ENCODE measurements at places on chromosomes 12 and 14. TPM values are rescaled to one million over a fixed set of nuclear protein-coding genes. Genes with fewer than 3 reads are reported as not detected.

GRCh38 chr12:77845831-77846230, 15.1 kb downstream of the NAV3 start:
- no peak for ATAC-seq

DNA sequence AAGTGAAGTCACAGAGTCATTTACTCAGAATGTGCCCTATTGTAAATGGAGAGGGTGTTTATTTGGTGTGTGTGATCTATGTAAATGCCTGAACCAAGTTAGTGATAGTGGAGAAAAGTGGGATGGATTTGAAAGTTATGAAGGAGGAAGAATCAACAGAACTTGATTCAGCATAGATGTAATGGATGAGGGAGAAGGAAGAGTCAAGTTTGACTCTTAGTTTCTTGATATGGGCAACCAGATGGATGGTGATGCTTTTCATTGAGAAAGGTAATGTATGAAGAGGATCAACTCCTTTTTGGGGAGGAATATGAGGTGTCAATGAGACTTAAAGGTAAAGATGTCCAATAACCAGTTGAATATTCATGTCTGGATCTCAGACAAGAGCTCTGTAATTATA, 6.7 kb upstream of the MON2 start:
- ATAC-seq: no peak

DNA sequence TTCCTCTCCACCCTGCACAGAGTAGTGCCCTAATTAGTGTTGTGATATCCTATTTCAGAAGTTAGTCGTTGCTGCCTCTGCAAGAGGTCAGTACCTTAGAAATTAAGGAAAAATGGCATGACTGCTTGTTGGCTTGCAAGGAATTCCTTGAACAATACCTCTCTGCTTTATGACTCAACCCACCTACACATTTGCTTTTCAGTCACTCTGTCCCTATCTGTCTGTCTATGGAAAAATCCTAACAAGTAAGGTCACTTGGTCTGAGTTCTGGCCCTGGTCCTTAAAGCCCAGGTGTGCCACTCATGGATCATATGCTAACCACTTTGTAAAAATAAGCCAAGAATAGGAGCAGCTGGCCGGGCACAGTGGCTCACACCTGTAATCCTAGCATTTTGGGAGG, 116.4 kb upstream of the ATF1 start:
- ATAC-seq: no peak

DNA sequence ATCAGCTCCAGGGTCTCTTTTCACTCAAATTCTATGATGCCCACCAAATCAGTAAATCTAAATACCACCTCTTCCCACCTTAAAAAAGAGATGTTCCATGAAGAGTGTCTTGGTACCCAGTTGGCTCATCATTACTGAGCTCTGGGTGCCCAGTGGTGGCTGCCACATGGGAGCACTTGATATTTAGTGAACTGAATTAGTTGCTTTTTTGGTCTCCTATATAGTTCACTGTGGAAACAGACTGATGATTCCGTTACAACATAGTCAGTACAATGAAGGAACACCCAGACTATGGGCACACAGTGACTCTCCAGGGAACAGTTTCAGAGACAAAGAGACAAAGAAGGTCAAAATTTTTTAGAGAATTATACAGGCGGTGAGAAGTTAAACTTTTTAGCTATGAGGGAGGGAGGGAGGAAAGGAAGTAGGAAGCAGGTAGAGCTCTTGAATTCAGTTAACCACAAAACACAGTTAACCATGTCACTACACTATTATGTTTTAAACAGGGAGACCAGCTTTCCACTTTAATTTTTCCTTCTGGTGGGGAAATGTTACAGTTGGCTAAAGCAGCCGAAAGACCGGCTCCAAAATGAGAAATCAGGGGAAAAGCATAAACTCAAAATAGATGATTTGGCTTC, 14.6 kb upstream of the YY1 start:
- ATAC-seq: no peak

- ATAC-seq: no peak
These were observed 69.9 kb upstream of the AVPR1A start for GRCh38 chr12:63220921-63221320.

DNA sequence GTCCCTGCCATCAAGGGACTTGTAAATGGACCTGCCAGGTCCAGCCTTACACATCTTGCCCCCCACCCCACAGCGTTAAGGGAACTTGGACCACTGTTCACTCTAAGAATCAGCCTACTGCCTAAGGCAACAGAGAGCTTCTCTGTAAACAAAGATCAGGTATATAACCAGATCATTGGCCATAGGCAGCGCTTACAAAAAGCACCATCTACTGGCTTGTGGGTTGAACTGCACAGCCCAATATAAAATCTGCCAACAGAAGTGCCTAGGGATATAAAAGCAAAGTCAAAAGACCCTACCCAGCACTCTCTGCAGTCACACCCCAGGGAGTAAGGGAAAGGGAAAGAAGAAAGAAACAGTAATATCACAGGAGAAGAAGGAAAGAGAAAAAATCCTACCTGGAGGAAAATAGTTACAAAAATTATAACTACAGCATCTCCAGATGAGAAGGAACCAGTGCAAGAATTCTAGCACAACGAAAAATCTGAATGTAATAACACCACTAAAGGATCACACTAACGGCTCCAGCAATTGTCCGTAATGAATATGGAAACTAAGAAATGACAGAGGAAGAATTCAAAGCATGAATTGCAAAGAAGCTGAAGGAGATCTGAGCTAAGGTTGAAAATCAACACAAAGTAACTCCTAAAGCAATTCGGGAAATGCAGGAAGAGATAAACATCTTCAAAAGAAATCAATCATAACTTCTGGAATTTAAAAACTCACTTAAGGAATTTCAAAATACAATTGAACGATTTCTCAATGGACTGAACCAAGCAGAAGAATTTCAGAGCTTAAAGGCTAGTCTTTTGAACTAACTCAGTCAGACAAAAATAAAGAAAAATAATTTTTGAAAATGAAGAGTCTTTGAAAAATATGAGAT, 95.2 kb upstream of the PCED1B start:
- peak; percentile 94 for ATAC-seq

DNA sequence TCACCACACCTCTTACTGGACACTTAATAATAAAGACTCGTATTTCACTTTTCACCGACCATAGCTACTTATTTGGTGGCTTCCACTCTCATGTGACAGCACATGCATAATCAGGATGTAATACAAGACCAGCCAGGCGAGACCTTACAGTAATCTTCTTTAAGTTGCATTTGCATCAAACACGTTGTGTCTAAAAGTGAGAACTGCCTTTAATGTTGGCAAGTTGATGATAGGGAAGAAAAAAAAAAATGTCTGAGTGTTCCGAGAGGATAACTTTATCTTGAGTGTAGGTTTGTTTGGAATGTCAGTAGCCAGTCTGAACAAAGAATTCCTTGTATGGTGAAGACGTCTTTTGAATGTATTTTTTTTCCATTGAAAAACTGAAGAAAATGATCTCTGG, 440.4 kb downstream of the ADAMTS20 start:
- no peak for ATAC-seq

FOXG1 gene
- 0.62 TPM for total RNA-seq

PRH2 gene
- total RNA-seq: 1.1 TPM

Data from motor neuron (in vitro differentiated cells).